Ovary (tissue), 10 donors: ENCODE measurements at places on chromosomes 11 and 22.

DNA sequence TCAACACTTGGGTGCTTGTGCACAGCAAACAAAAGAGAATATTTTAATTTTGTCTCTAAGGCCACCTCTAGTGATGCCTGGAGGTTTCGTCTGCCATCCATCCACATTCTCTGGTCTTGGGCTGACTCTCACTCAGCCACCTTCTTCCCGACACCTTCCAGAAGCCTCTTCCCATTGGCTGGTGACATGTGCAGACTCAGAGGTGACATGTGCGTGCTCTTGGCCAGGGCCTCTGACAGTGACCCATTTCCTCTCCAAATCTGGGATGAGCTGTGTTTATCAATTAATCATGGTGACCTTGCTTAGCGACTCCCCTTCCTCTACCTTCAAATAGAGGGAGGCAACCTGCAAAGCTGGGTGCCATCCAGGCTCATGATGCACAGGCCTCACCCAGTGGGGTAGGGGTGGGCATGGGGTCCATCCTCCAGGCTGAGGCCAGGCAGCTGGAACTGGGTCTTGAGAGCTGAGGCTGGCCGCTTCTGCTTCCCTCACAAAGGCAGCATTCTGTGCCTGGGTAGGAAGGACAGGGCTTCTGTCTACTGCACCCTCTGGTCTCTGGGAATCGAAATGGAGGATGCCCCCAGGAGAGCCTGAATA, 91.8 kb downstream of the DHCR7 start:
- H3K27ac ChIP-seq, result no peak overlapping the region
- H3K4me3 ChIP-seq, result no peak overlapping the region
- no peak for DNase-seq

- no peak for DNase-seq
- H3K36me3 ChIP-seq, result no peaks in the 10 kb centered on the region
- no peak overlapping the region for H3K4me3 ChIP-seq
Observed at GRCh38 chr11:6111673-6112072, 4.2 kb downstream of the OR56B4 start.

- no peak overlapping the region for H3K27ac ChIP-seq
- no peak overlapping the region for H3K4me3 ChIP-seq
- H3K4me1 ChIP-seq, result peaks cover 3% of the 10 kb centered on the region
Observed at GRCh38 chr22:33891992-33892391, 28.3 kb downstream of the LARGE1 start.

GRCh38 chr22:39965748-39966147, 5.6 kb downstream of the TMA7B start:
- H3K27me3 ChIP-seq, result no peaks in the 10 kb centered on the region
- no peaks in the 10 kb centered on the region for H3K36me3 ChIP-seq
- H3K4me3 ChIP-seq, result no peak overlapping the region
- H3K27ac ChIP-seq, result no peak overlapping the region
- peaks cover 3% of the 10 kb centered on the region for H3K4me1 ChIP-seq
